Activated naive CD8-positive, alpha-beta T cell treated with anti-CD3 and anti-CD28 coated beads for 36 hours (primary cell): ENCODE measurements at places on chromosomes 11 and 22. TPM values are rescaled to one million over a fixed set of nuclear protein-coding genes. Genes with fewer than 3 reads are reported as not detected.

GRCh38 chr11:121376130-121376529 lies 76.0 kb upstream of the SORL1 start:
- H3K4me3 ChIP-seq, result no peak overlapping the region
- H3K4me1 ChIP-seq, result peaks cover 45% of the 10 kb centered on the region
- H3K27me3 ChIP-seq, result no peaks in the 10 kb centered on the region
- no peak overlapping the region for H3K27ac ChIP-seq
- no peaks in the 10 kb centered on the region for H3K36me3 ChIP-seq

DNA sequence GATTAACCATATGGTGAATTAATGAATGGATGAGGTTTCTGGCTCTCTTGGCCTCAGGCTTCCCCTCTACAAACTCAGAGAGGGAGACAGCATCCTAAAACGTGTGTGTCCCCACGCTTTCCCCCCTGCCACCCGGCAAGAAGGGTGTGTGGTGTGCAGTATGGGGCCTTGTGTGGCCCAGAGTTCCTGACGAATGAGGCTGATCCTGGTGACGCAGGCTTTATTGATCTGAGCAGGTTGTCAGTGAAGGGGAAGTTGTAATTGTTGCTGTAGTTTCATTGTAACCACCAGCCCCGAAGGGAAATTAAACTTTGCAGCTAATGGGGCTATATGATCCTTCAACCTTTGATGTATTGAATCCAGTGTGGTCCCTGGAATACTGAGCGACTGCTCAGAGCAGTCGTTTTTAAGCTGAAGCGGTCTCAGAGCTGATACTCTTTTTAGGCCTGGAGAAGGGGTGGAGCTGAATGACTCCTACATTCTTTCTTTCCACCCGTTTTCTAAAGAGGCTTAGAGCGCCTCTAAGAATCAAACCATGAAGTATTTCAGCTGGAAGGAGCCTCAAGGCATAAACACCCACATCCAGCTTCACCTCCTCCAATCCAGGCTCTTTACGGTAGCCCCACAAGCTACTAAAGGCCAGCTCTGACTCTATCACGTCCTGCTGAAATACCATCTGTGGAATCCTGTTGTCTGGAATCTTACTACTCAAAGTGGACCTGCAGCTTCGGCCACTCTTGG lies 284.7 kb downstream of the MIAT start:
- DNase-seq, result no peak
- no peaks in the 10 kb centered on the region for H3K4me1 ChIP-seq
- peaks cover 3% of the 10 kb centered on the region for H3K36me3 ChIP-seq

SCN4B gene
- total RNA-seq, result 0.58 TPM

GRCh38 chr11:27234961-27235360 lies 128.1 kb downstream of the CCDC34 start:
- no peak for DNase-seq
- no peaks in the 10 kb centered on the region for H3K27me3 ChIP-seq
- no peak overlapping the region for H3K4me3 ChIP-seq
- no peaks in the 10 kb centered on the region for H3K36me3 ChIP-seq
- H3K27ac ChIP-seq, result no peak overlapping the region

GRCh38 chr11:115085461-115086210 lies 407.3 kb downstream of the NXPE2 start:
- no peak for DNase-seq
- no peaks in the 10 kb centered on the region for H3K27me3 ChIP-seq
- no peak overlapping the region for H3K4me3 ChIP-seq
- H3K27ac ChIP-seq, result no peak overlapping the region
- H3K36me3 ChIP-seq, result no peaks in the 10 kb centered on the region

POGLUT3 gene
- 13.5 TPM for total RNA-seq

DNA sequence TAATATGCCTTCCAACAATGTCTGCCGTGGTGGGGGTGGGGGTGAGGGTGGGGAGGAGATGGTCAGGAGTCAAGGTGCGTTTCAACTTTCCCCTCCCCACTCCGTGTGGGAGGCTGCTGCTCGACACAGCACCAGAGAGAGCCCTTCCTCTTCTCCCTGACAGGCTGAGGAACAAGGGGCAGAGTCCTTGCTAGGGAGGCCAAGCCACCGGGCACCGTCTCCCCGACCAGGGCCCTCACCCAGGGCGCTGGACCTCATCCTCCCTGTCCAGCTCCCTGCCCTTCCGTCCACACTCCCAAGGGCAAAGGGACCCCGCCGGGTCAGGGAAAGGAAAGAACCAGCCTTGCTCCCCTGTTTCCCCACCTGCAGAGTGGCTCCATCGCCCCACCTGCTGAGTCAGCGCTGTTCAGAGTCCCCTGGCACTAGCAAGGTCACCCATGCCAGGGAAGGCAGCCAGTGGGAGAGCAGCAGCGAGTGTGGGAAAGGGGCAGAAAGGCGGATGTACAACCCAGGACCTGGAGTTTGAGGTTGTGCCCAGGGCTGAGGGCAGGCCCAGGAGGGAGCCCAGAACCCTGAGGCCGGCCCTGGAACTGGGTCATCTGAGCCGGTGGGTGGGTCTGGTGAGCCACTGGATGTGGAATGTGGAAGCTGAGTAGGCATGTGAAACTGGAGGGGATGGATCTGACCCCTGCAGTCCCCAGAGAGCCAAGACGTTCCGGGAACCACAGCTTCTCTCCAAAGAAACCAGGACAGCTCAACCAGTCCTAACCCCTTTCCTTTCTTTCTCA lies 47.2 kb downstream of the BUD13 start:
- H3K27ac ChIP-seq, result no peak overlapping the region
- H3K27me3 ChIP-seq, result no peaks in the 10 kb centered on the region
- H3K4me3 ChIP-seq, result no peak overlapping the region

DNA sequence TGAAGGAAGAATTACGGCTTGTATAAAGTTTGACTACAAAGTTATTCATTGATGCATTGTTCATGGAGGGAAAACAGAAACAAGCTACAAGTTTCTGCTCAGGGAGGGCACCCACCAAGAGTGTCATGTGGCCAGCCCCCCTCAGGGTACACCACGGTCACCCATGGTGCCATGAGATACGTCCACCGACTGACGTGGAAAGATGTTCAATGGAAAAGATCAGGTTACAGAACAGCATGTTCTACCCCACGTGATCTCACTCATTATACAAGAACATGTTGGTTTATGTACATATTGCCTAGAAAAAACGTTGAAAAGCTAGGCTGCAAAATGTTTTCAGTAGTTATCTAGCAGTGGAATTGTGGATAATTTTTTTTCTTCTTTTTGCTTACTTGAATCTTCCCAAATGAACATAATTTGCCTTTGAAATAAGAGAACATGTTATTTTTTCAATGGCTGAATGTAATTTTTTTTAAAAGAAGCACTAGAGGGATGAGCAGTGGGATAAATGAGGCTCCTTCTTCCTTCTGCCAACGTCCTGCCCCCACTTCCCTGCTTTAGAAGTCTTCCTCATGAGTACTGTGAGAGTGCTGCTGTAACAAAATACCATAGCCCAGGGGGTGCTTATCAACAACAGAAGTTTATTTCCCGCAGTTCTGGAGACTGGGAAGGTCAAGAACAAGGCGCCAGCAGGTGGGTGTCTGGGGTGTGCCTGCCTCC lies 22.5 kb downstream of the RCN1 start:
- no peak for DNase-seq
- no peaks in the 10 kb centered on the region for H3K4me1 ChIP-seq
- peaks cover 8% of the 10 kb centered on the region for H3K27me3 ChIP-seq

GRCh38 chr11:46327829-46328228 lies 19.4 kb upstream of the DGKZ start:
- no peak for DNase-seq
- no peak overlapping the region for H3K27ac ChIP-seq
- no peaks in the 10 kb centered on the region for H3K36me3 ChIP-seq
- peaks cover 31% of the 10 kb centered on the region for H3K4me1 ChIP-seq
- H3K4me3 ChIP-seq, result no peak overlapping the region
- no peaks in the 10 kb centered on the region for H3K27me3 ChIP-seq

DNA sequence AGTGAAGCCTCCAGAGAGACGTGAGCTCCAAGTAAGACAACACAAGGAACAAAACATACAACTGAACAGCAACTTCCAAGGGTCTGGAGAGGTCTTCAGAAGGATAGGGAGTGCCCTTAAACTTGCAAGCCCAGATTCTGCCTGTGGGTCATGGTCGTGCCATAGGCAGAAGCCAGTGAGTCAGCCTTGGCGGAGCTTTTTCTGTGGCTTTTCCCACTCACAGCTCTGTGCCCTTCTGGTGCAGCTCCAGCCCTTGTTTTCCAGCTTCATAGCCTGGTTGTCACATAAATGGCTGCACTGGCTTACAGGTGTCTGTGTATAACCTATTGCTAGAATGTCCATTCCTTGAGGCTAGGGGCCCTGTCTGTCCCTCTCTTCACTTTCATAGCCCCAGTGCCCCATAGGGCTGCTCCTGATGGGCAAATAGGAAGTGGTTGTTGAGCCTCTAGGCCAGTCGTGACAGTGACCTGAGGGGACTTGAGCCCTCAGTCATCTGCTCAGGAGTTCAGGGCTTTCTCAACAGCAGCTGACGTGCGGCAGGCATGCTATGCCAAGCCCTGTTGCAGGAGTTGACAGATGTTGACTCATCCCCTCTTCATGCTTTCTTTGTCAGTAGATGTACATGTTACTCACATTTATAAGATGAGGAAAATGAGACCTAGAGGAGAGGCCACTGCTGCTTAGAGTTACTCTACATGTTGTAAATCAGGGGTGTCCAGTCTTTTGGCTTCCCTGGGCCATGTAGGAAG lies 7.4 kb downstream of the MED15 start:
- peaks cover 64% of the 10 kb centered on the region for H3K4me1 ChIP-seq
- no peak for DNase-seq
- H3K27ac ChIP-seq, result no peak overlapping the region
- H3K36me3 ChIP-seq, result peaks cover 41% of the 10 kb centered on the region
- H3K27me3 ChIP-seq, result no peaks in the 10 kb centered on the region

FXYD6 gene
- 0.18 TPM for total RNA-seq

DNA sequence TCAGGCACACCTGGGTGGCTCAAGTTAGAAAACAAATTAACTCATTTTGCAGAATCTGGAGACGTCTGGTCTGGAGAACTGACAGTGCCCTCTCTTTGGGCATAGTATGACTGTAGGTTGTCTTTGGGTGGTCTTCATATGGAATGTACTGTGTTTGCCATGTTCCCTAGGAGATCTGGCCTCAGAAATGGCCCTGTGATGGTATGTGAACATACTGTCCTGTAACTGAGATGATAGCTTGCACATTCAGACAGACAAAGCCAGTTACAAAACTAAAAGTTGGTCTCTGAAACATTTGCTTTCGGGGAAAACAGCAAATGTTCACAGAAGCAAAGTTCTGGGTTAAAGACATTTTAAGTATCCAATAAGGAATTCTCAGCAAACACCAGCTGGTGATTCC lies 29.7 kb downstream of the CD44 start:
- H3K4me1 ChIP-seq, result peaks cover 96% of the 10 kb centered on the region
- peaks cover 73% of the 10 kb centered on the region for H3K36me3 ChIP-seq
- no peak overlapping the region for H3K4me3 ChIP-seq
- H3K27ac ChIP-seq, result peak overlapping the region; percentile 97
- DNase-seq, result no peak

ACR gene
- total RNA-seq, result not detected

FXYD2 gene
- 8.3 TPM for total RNA-seq

GRCh38 chr11:70568035-70568813 lies 169.9 kb downstream of the CTTN start:
- DNase-seq, result no peak
- peaks cover 2% of the 10 kb centered on the region for H3K4me1 ChIP-seq
- no peaks in the 10 kb centered on the region for H3K36me3 ChIP-seq
- no peak overlapping the region for H3K27ac ChIP-seq

DNA sequence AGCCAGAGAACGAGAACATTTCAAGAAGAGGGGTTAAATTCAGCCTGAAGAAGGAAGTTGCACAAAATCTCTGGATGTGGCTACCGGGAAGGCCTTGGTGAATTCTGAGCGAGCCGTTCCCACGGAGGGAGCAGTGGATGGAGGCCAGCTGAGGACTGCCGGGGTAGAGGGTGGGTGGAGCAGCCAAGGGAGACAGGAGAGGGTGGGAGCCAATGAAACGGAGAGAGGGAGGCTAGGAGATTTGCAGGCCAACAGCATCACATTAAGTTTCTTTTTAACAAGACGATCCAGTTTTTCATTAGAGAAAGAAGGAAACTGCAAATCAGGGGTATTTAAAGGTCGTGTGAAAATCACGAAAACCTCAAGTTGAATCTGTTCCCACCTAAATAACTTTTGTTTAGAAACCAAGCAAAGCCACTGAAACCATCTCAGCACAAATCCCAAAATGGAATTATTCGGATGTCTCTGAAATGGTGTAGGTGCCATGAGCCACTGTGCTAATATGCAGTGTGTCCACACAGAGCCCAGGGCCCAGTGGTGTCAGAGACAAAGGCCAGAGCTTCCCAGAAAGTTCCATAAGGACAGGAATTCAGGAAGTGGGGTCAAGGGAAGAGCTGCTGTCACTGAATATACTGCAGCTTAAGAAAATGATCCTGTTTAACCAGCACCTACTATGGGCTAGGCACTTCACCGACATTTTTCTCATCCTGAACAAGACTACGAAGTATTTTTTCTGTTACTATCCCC lies 59.7 kb upstream of the SLC35C1 start:
- H3K4me3 ChIP-seq, result no peak overlapping the region
- no peak overlapping the region for H3K27ac ChIP-seq
- DNase-seq, result no peak
- peaks cover 6% of the 10 kb centered on the region for H3K27me3 ChIP-seq
- H3K4me1 ChIP-seq, result no peaks in the 10 kb centered on the region

DNA sequence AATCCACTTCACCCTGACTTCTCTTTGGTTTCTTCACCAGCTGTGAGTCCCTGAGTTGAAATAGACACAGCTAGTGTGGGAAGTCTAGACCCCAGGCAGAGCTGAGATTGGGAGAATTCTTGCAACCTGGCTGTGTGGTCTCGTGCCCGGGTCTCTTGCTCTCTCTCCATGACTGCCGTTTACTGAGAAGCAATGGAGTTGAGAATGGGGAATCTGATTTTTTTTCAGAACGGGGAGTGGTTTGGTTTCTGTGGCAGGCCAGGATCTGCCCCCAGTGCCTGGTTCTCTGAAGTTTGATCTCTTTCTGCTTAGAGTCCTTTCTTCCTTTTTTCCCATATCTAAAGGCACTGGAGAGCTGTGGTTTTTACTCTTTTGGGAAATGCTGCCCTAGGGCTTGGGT lies 1.5 kb downstream of the SIDT2 start:
- DNase-seq, result no peak
- no peak overlapping the region for H3K27ac ChIP-seq
- no peaks in the 10 kb centered on the region for H3K27me3 ChIP-seq
- H3K4me3 ChIP-seq, result peak overlapping the region; percentile 88

TSG101 gene
- total RNA-seq, result 46.4 TPM

PGA5 gene
- total RNA-seq, result not detected

TMEM86A gene
- 0.25 TPM for total RNA-seq

GRCh38 chr22:44616882-44617655 lies 84.9 kb upstream of the PRR5 start:
- H3K4me3 ChIP-seq, result no peak overlapping the region
- no peaks in the 10 kb centered on the region for H3K27me3 ChIP-seq
- H3K36me3 ChIP-seq, result no peaks in the 10 kb centered on the region

DNA sequence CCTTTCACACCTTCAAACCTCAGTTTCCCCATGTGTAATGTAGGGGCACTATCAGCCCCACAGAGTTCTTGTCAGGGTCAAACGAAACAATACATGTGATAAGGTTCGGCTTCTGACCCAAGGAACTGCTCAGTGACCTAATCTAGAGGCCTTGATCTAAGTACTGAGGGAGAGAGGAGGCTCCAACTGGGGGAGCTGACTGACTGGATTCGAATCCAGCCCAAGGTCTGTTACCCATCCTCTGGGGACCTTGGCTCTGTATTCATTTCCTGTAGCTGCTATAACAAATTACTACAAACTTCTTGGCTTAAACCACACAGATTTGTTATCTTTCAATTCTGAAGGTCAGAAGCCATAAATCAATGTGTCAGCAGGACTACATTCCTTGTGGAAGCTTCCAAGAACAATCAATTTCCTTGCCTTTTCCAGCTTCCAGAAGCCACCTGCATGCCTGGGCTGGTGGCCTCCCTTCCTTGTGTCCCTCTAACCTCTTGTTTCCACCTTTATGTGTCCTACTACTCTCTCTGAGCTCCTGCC lies 10.7 kb upstream of the ANAPC15 start:
- no peak overlapping the region for H3K27ac ChIP-seq
- peaks cover 12% of the 10 kb centered on the region for H3K27me3 ChIP-seq
- peaks cover 2% of the 10 kb centered on the region for H3K36me3 ChIP-seq
- no peaks in the 10 kb centered on the region for H3K4me1 ChIP-seq
- no peak overlapping the region for H3K4me3 ChIP-seq
